Activated naive CD8-positive, alpha-beta T cell treated with anti-CD3 and anti-CD28 coated beads for 36 hours (primary cell): ENCODE measurements at places on chromosomes 7 and 10. TPM values are rescaled to one million over a fixed set of nuclear protein-coding genes. Genes with fewer than 3 reads are reported as not detected.
A peak's percentile ranks its signal among the peaks of the same experiment; 100 is the strongest.

- peak overlapping the region; percentile 98 for H3K4me3 ChIP-seq
- no peak for DNase-seq
- H3K27ac ChIP-seq, result peak overlapping the region; percentile 96
- peaks cover 55% of the 10 kb centered on the region for H3K36me3 ChIP-seq
- H3K4me1 ChIP-seq, result peaks cover 46% of the 10 kb centered on the region
Measured at GRCh38 chr7:5525271-5526099, 101.9 kb upstream of the TNRC18 start.

DNA sequence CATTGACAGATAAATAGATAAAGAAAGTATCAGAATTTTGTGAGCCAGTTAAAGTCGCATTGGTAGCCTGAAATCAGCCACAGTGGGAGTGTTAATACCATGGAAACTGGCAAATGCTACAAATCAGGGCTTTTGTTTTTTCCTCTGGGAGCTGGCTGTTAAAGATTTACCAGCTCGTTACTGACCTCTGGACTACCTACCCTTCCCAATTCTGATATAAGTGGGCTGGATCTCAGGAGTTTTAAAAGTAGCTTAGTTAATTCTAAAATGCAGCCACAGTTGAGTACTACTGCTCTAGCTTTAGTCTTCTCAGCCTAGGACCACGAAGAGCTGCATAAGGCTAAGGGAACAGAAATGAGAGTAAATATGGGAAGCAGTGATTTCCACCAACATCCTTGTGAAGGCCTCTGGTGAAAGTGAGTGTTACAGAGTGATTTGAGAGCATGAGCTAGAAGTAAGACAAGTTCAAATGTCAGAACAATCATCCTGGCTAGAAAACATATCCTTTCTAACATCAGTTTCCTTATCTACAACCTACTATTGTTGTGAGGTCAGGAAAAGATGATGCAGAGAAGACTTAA is 53.2 kb downstream of the A1CF start:
- DNase-seq, result no peak
- H3K27me3 ChIP-seq, result peaks cover 9% of the 10 kb centered on the region
- H3K4me3 ChIP-seq, result no peak overlapping the region
- H3K4me1 ChIP-seq, result no peaks in the 10 kb centered on the region
- no peaks in the 10 kb centered on the region for H3K36me3 ChIP-seq
- no peak overlapping the region for H3K27ac ChIP-seq

GRCh38 chr7:43449577-43449976 is 133.3 kb upstream of the STK17A start:
- no peaks in the 10 kb centered on the region for H3K27me3 ChIP-seq
- H3K4me3 ChIP-seq, result no peak overlapping the region
- no peak for DNase-seq
- H3K36me3 ChIP-seq, result no peaks in the 10 kb centered on the region
- H3K4me1 ChIP-seq, result no peaks in the 10 kb centered on the region
- no peak overlapping the region for H3K27ac ChIP-seq

GRCh38 chr7:149245244-149245643 is 5.8 kb downstream of the ZNF212 start:
- no peak overlapping the region for H3K4me3 ChIP-seq
- DNase-seq, result peak; percentile 42
- H3K27me3 ChIP-seq, result no peaks in the 10 kb centered on the region
- H3K36me3 ChIP-seq, result peaks cover 20% of the 10 kb centered on the region

DNA sequence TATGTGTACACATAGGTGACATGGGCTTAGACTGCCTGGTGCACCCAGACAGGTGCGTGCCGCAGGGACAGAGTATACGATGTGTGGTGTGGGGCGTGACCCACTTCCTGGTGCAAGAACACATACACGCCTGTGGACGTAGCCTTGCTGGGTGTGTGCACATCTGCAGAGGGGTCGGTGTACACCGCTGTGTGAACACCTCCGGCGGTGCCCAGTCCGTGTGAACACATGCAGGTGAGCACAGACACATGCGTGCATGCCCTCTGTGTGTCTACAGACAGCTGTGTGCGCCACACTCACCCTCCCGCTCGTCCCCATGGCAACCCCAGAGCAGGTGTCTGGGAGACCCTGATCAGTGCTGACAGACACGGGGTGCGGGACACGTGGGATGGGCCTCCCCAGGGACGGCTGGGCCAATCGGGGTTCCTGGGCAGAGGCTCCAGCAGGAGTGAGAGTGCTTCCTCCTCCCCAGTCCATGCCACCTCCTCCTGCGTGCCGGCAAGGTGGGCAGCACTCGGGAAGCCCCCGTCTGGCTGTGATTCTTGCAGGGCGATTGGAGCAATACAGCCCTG is 23.4 kb downstream of the ELFN1 start:
- DNase-seq, result no peak
- no peaks in the 10 kb centered on the region for H3K36me3 ChIP-seq
- H3K4me3 ChIP-seq, result no peak overlapping the region
- peaks cover 4% of the 10 kb centered on the region for H3K27me3 ChIP-seq

- peak overlapping the region; percentile 92 for H3K27ac ChIP-seq
- no peak for DNase-seq
- H3K27me3 ChIP-seq, result no peaks in the 10 kb centered on the region
- peaks cover 21% of the 10 kb centered on the region for H3K36me3 ChIP-seq
- H3K4me1 ChIP-seq, result peaks cover 30% of the 10 kb centered on the region
Measured at GRCh38 chr7:877312-878232, 1.2 kb downstream of the GET4 start.

- H3K36me3 ChIP-seq, result no peaks in the 10 kb centered on the region
- H3K4me3 ChIP-seq, result no peak overlapping the region
- peaks cover 8% of the 10 kb centered on the region for H3K4me1 ChIP-seq
- no peaks in the 10 kb centered on the region for H3K27me3 ChIP-seq
- no peak overlapping the region for H3K27ac ChIP-seq
Measured at GRCh38 chr10:84175436-84175835, 1.8 kb downstream of the GPR15LG start.

Gene LANCL2
- total RNA-seq, result 19.1 TPM

GRCh38 chr7:139702811-139703486 is 74.8 kb downstream of the HIPK2 start:
- H3K4me1 ChIP-seq, result peaks cover 8% of the 10 kb centered on the region
- no peak for DNase-seq
- no peak overlapping the region for H3K4me3 ChIP-seq
- no peak overlapping the region for H3K27ac ChIP-seq
- H3K36me3 ChIP-seq, result peaks cover 2% of the 10 kb centered on the region
- no peaks in the 10 kb centered on the region for H3K27me3 ChIP-seq

GRCh38 chr10:26573674-26574073 is 123.8 kb upstream of the PDSS1 start:
- H3K4me1 ChIP-seq, result peaks cover 3% of the 10 kb centered on the region
- DNase-seq, result no peak
- no peak overlapping the region for H3K27ac ChIP-seq
- H3K4me3 ChIP-seq, result no peak overlapping the region

Gene EBLN1
- not detected for total RNA-seq

- H3K36me3 ChIP-seq, result no peaks in the 10 kb centered on the region
- no peaks in the 10 kb centered on the region for H3K4me1 ChIP-seq
- no peak overlapping the region for H3K27ac ChIP-seq
- DNase-seq, result no peak
- H3K4me3 ChIP-seq, result no peak overlapping the region
Measured at GRCh38 chr10:46064269-46064817, 18.3 kb upstream of the MSMB start.

Gene COL26A1
- total RNA-seq, result not detected

DNA sequence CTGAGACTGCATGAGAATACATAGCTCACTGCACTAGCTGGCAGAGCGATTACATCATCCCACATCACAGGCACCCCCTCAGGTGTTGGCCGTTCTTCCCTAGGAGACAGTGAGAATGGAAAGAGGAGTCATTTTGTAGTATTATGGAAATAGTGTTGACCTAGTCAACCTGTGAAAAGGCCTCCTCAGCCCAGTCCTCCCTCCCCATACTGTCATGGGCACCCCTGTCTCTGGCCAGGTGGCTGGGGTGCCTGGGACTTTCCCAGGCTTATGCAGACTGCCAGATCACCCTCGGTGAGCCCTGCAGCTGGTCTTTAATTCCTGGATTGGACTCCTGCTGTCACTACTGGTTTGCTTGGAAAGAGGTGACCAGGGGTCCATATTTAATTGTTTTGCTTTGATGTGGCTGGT is 4.0 kb downstream of the INPP5A start:
- H3K4me1 ChIP-seq, result peaks cover 65% of the 10 kb centered on the region
- no peaks in the 10 kb centered on the region for H3K36me3 ChIP-seq
- H3K4me3 ChIP-seq, result peak overlapping the region; percentile 20
- H3K27me3 ChIP-seq, result no peaks in the 10 kb centered on the region
- peak overlapping the region; percentile 81 for H3K27ac ChIP-seq

Gene SUN3
- total RNA-seq, result 0.54 TPM

DNA sequence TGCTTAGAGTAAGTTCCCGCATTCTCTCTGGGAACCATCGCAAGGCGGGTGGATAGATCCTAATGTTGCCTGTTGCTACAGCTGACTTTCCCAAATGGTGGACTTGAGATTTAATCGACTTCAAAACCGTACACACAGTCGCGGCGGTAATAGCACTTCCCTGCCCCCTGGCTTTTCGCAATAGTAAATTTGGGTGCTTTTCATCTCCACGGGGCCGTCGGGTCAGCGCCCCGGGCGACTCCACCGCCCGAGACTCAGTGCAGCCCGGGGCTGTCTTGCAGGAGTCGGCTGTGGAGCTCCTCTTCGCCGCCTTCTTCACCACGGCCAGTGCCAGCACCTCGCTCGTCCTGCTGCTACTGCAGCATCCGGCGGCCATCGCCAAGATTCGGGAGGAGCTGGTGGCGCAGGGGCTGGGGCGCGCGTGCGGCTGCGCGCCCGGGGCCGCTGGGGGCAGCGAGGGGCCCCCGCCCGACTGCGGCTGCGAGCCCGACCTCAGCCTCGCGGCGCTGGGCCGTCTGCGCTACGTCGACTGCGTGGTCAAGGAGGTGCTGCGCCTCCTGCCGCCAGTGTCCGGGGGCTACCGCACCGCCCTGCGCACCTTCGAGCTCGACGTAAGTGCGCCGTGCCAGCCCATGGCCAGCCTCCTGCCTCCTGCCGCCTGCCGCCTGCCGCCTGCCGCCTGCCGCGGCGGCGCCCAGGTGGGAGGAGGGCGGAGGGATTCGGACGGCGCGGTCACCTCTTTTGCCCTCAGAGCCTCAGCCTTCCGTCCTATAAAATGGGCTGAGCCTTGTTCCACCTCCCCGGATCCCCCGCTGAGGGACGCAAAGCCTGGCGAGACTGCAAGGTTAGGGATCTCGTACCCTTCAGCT is 5.3 kb downstream of the CYP26C1 start:
- H3K4me1 ChIP-seq, result peaks cover 18% of the 10 kb centered on the region
- DNase-seq, result no peak
- no peaks in the 10 kb centered on the region for H3K36me3 ChIP-seq
- H3K27me3 ChIP-seq, result peaks cover 85% of the 10 kb centered on the region

Gene VWDE
- 1.5 TPM for total RNA-seq

GRCh38 chr10:64726466-64726865 is 1205.3 kb downstream of the REEP3 start:
- H3K4me1 ChIP-seq, result no peaks in the 10 kb centered on the region
- no peak overlapping the region for H3K4me3 ChIP-seq
- DNase-seq, result no peak
- no peaks in the 10 kb centered on the region for H3K27me3 ChIP-seq

Gene HOGA1
- not detected for total RNA-seq

DNA sequence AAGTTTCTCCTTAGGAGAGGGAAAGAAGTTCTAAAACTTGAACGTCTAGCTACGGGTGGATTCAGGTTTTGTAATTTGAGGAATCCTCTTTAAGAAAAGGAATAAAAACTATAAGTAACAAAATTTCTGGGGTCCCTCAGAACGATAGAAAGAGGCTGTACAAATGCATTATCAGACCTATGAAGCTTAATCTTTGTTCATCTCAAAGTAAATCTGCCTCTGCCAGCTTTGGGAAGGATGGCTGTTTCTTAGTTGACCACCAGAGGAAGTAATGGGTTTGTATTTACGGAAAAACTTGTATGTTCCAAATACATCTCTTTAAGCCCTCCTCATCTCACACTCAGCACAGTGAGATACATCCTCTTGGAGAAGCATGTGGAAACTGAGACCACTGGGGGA is 864 bp downstream of the PSTK start:
- H3K36me3 ChIP-seq, result peaks cover 4% of the 10 kb centered on the region
- H3K27me3 ChIP-seq, result no peaks in the 10 kb centered on the region
- peak overlapping the region; percentile 85 for H3K4me3 ChIP-seq
- H3K4me1 ChIP-seq, result peaks cover 13% of the 10 kb centered on the region
- no peak for DNase-seq

DNA sequence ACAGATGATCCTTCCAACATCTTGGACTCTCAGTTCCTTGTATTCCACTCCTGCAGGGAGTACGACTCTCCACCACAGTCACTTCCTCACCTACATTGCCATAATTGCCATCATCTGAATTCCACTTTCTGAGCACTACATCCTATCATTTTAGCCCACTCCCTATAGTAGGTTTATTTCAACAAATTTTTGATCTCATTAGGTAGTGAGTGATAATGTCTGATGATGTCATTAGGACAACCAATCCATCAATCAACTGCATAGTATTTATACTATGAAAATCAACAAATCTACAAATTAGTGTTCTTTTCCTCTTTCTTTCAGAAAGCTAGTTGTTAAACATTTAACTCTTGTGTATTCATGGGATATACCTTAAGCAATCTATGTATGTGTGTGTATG is 13.7 kb upstream of the TRA2A start:
- DNase-seq, result no peak
- no peaks in the 10 kb centered on the region for H3K27me3 ChIP-seq
- no peak overlapping the region for H3K27ac ChIP-seq
- no peaks in the 10 kb centered on the region for H3K36me3 ChIP-seq
- peaks cover 8% of the 10 kb centered on the region for H3K4me1 ChIP-seq
- H3K4me3 ChIP-seq, result no peak overlapping the region

Gene HUS1
- total RNA-seq, result 50.4 TPM

DNA sequence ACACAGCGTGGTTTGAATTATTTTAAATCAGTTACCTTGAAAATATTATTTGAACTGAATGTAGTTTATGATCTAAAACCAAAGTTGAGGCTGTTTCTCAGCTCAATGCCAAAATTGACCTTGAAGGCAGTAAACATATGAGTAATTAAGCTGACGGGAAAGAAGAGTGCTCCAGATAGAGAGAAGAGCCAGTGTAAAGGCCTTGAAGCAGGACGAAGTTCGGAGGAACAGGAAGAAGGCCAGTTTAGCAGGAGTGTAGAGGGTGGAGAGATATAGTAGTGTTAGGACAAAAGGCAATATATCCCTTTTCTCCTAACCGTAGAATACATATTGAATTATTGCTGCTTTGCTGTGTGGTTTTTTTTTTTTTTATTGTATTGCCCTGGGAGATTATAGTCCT is 63.2 kb downstream of the CYP51A1 start:
- no peak for DNase-seq
- peaks cover 6% of the 10 kb centered on the region for H3K4me1 ChIP-seq
- no peaks in the 10 kb centered on the region for H3K27me3 ChIP-seq
- H3K4me3 ChIP-seq, result no peak overlapping the region
- peaks cover 29% of the 10 kb centered on the region for H3K36me3 ChIP-seq

GRCh38 chr10:30701451-30702173 is 72.1 kb upstream of the LYZL2 start:
- no peaks in the 10 kb centered on the region for H3K27me3 ChIP-seq
- peak overlapping the region; percentile 86 for H3K27ac ChIP-seq
- peaks cover 2% of the 10 kb centered on the region for H3K36me3 ChIP-seq

GRCh38 chr7:24924375-24924774 is 55.6 kb downstream of the OSBPL3 start:
- no peaks in the 10 kb centered on the region for H3K27me3 ChIP-seq
- H3K4me1 ChIP-seq, result peaks cover 52% of the 10 kb centered on the region
- H3K27ac ChIP-seq, result no peak overlapping the region
- H3K4me3 ChIP-seq, result no peak overlapping the region
- no peak for DNase-seq
